GF-D8 (cell line): ENCODE measurements at places on chromosomes 7 and 10.

GRCh38 chr10:82625512-82626189, 750.7 kb downstream of the NRG3 start:
- DNase-seq: no peak

DNA sequence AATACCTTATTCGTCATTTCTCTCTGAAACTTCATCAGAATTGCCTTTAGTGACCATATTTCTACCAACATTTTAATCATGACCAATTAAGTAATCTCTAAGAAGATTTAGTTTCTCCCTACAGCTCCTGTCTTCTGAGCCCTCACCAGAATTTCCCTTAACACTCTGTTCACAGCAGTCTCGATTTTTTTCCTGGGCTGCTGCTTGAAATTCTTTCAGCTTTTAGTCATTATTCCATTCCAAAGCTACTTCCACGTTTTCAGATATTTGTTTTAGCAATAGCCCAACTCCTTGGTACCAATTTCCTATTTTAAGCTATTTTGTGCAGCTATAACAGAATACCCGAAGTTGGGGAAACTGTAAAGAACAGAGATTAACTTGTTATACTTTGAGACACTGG, 192.4 kb upstream of the DKK1 start:
- DNase-seq: no peak

GRCh38 chr7:128037081-128037480, 5.8 kb upstream of the LRRC4 start:
- no peak for DNase-seq

- DNase-seq: no peak
Measured at GRCh38 chr7:88457320-88457719, 150.6 kb upstream of the STEAP4 start.

- no peak for DNase-seq
Measured at GRCh38 chr10:114925587-114926586, 12.1 kb upstream of the TRUB1 start.

DNA sequence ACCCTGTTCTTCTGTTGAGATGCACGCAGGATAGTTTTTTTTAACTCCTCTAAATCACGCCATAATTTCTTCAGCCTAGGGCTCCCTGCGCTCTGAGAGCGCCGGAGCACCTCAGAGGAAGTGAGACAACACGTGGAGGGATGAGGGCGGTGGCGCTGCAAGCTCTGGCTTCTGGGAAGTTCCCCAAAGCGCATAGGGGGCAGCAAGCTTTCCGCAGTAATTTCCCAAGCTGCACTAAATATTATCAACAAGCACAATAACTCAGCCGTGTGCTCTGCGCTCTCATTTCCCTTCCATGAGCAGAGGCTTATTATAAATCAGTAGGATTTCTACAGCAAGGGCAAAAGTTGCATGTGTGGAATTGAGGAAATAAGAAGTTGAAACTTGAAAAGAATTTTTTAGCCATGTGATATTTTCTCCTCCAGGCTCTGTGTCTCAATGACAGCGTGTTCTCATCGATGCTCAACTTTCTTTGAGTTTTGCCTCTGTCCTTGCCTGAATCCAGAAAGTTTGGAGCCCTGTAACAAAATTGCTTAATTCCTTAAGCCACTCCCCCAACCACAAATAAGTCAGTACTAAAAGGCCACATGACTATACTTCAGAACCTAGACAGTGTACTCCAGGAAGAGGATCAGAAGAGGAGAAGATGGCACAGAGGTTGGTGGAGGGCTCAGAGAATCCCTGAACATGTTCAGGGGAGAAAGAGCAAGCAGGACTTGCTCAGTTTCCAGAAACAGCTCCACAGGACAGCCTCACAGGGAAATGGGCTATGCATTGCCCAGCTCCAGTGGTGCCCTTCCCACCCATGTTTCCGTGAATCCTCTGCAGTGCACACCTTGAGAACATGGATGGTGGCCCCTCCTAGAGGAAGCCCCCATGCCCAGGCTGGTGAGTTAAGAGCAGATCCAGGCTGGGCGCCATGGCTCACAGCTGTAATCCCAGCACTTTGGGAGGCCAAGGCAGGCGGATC, 221.5 kb upstream of the GHITM start:
- DNase-seq: no peak

GRCh38 chr7:71459132-71459531, 327.2 kb downstream of the GALNT17 start:
- no peak for DNase-seq

GRCh38 chr7:106485919-106486318, 175.0 kb downstream of the CCDC71L start:
- DNase-seq: no peak

DNA sequence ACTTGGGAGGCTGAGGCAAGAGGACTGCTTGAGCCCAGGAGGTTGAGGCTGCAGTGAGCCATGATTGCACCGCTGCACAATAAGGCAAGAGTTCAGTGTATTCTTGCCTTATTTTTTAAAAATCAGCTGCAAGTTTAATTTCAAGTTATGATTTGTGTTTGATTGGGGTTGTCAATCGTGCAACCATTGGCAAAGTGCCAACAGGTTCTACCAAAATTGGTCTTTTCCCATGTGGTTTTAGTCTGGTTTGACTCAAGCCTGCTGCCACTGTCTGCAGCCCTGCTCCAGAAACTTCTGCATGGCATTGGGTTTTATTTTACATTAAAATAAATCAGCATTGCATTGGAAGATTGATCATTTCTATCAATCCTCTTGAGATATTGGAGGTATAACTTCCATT, 72.7 kb downstream of the PTPRE start:
- DNase-seq: no peak
